ENCODE measurements at places on chromosomes 4 and X.

- no peak for DNase-seq
Measured at GRCh38 chr4:79993476-79993875, 79.6 kb downstream of the ANTXR2 start.

GRCh38 chr4:27000820-27001219 is 140.2 kb downstream of the STIM2 start:
- DNase-seq, result no peak

DNA sequence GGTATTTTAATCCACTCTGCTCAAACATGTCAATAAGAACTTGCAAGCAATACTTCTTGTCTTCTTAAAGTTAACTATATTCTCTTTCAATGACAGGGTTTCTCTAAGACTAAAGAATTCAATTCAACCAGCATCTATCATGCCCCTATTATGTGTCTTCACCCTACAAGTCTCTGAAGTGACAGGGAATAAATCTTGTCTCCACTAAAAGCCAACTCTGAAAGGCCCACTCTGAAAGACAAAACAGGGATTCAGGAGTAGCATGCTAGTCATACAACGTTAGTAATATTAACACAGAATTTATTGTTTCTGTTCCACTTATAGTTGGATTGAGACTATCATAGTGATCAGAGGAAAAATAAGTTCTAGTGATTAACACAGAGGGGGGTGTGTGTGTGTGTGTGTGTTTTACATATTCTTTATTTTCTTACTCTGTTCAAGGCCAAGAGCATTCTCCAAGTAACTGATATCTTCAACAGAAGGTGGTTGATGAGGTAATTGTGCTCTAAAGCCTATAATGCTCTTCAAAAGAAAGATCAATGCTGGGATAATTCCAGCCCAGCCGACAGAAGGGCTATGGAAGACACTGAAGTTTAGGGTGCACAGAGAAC is 122.4 kb upstream of the DCLK2 start:
- no peak for DNase-seq

- no peak for DNase-seq
Measured at GRCh38 chr4:183399126-183399522, 45.3 kb upstream of the CDKN2AIP start.

DNA sequence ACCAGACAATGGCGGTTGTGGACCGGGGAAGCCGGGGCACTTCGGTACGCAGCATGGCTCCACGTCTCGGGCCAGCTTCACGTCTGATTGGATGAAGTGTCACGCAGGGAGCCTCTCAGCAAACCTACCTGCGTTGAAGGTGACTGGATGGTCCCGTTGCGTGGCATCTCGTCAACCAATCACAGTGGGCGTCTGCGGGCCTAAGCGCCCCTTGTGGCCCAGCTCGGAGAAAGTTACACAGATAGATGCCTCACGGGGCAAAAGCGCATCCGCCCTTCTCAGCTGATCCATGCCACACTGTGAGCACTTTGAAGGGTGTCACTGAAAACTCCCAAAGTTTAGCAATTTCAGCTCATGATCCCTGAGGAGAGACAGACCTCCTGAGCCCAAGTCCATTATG is at the start of gene H2BW1:
Gene H2BW1, minus strand, starts transcription at position 103 of the 400 bp plus-strand sequence. CDS start 132 bp downstream, outside the sequence.
- no peak for DNase-seq

DNA sequence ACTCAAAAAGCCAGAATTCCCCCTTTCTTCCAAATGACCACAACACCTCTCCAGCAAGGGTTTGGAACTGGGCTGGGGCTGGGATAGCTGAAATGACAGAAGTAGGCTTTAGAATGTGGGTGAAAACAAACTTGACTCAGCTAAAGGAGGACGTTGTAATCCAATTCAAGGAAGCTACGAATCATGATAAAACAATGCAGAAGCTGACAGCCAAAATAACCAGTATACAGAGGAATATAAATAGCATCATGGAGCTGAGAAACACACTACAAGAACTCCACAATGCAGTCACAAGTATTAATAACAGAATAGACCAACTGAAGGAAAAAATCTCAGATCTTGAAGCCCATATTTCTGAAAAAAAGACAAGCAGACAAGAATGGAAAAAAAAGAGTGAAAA is 95.8 kb upstream of the TET2 start:
- DNase-seq, result no peak

DNA sequence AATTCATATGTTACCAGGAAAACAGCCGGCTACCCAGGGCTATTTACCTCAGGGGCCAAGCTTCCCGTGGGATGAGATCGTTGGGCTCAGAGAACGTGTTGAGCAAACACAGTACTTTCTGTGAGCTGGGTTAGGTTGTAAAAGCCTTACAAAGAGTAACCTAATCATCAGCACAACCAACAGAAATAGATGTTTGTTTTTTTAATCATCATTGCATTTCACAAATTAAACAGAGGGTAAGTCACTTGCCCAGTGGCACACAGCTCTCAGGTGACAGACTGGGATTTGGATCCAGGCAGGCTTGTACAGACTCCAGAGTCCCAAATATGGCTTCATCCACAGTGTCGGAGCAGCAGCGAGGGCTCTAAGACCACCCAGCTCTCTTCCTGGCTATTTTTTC is 20.1 kb downstream of the SPON2 start:
- DNase-seq, result no peak

GRCh38 chrX:23616361-23616760 is 50.9 kb upstream of the PRDX4 start:
- no peak for DNase-seq

DNA sequence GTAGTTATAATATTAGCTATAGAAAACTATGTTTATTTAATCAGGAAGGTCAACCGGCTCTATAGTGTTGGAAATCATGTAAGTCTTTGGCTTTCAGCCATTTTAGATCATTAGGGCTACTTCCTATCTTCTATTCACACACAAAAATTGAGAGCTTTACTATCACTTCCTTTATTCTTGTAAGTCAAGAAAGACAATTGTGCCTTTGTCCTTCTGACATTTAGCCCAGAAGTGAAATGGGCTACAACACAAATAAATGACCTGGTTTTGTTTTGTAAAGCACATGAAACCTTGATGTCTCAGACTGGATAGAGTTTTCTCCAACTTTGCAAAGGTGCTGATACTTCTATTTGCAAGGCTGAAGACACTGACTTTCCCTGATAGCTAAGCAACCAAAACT is 122.4 kb upstream of the ACSL4 start:
- DNase-seq, result no peak

GRCh38 chrX:639151-639550 is 8.6 kb downstream of the SHOX start:
- no peak for DNase-seq

GRCh38 chr4:6403400-6403685 is 69.1 kb downstream of the PPP2R2C start:
- no peak for DNase-seq

GRCh38 chr4:184583738-184584502 is 65.3 kb downstream of the CASP3 start:
- peak; percentile 31 for DNase-seq

DNA sequence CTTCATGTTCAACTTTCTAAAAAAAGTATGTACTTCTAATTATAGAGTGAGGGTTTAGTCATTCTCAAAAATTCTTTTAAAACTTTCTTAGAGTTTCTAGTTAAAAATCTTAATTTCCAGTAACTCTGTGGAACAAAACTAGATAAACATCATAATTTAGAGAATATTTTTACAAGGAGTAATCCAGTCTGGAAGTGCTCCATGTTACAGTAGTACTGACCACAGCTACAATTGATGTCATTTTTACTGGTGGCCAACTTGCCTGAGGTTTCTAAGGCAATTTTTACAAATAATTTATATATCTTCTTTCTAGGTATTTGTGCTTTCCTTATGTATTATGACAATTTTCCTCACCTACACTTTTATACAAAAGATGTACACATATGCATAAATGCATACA is 490.4 kb downstream of the CENPC start:
- no peak for DNase-seq

GRCh38 chr4:156754832-156755570 is 216.6 kb downstream of the PDGFC start:
- no peak for DNase-seq

GRCh38 chrX:12282991-12283390 is 144.7 kb downstream of the FRMPD4 start:
- DNase-seq, result no peak

DNA sequence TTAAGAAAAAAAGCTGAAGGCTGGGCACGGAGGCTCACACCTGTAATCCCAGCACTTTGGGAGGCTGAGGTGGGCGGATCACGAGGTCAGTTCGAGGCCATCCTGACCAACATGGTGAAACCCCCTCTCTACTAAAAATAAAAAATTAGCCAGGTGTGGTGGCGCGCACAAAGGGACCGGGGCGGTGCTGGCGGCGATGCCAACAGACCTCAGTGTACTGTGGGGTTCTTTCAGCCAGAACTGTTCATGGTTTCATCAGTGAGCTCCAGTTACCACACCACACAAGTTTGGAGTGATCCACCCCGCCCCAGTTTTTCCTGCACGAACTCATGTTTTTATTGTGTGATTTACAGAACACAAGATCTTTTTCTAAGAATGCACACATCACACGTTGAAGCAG is 21.2 kb upstream of the IRAK1 start:
- DNase-seq, result no peak

GRCh38 chr4:150104404-150105027 is 26.3 kb downstream of the DCLK2 start:
- no peak for DNase-seq

DNA sequence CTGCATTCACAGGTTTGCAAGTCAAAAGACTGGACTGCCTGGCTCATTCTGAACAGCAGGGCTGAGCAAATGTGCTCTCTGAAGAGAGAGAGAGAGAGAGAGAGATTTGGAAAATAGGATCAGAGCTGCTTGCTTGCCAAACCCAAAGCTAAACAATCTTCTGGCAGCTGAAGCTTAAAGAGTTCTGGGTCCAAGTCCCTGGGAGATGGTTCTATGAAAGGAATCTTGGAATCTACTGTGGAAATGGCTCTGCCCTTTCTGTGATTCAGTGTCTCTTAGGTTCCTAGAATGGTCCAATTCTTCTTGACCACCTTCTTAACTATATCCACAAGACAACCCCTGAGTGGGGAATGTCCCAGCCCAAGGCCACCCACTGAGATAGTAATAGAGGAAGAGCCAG is 66.1 kb upstream of the EFNB1 start:
- DNase-seq, result no peak

GRCh38 chr4:38688676-38689355 is 24.8 kb downstream of the KLF3 start:
- DNase-seq, result no peak

DNA sequence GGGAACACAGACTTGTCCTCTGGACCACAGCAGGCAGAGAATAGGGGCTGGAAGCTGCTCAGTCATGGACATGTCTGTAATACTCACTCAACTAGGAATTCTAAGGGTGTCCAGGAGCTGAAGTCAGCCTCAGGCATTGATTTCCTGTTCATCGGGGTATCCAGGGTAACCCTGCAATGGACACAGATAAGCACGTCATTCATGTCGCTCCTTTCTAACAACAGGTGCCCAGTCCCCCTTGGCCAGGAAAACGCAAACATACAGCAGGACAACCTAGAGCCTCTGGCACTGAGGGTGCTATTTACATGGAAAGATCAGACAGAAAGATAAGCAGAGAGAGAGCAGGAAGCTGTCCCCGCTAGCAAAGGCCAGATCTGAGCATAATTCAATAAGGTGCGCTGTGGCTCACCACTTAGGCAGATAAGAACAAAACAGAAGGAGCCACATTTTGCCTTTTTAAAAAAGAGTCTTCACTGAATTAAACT is 21.3 kb downstream of the QDPR start:
- no peak for DNase-seq

GRCh38 chrX:137567682-137568232 is 1.8 kb downstream of the ZIC3 start:
- no peak for DNase-seq

DNA sequence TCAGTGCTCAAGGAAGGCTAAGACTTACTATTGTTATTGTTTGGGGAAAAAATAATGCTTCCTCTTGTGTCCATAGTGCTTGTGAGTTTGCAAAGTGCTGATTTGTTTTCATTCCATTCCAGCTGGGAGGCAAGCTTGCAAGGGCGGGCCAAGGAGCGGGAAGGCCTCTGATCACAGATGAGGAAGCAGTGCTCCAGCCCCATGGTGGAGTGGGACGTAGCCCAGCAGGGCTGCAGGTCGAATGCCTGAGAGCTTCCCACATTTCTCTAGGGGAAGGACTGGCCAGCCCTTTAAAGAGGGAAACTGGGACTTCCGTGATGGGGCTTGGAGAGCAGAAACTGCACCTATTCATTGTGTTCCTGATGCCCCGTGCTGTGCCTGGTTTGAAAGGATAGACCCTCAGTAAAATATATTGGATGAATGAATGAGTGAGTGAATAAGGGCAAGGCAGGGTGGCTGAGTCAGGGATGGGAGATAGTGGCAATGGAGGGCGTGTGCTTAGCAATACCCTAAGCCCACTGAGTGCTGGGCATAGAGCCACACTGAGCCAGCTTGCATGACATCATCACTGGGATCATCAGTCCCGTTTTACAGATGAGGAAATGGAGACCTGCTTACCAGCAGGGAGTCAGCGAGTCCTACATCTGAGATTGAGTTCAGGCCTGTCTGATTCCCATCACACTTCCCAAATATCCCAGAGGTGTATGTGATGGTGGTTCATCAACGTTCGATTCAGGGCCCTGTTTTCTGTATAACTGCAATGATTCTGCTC is 17.9 kb upstream of the NSG1 start:
- DNase-seq, result no peak

DNA sequence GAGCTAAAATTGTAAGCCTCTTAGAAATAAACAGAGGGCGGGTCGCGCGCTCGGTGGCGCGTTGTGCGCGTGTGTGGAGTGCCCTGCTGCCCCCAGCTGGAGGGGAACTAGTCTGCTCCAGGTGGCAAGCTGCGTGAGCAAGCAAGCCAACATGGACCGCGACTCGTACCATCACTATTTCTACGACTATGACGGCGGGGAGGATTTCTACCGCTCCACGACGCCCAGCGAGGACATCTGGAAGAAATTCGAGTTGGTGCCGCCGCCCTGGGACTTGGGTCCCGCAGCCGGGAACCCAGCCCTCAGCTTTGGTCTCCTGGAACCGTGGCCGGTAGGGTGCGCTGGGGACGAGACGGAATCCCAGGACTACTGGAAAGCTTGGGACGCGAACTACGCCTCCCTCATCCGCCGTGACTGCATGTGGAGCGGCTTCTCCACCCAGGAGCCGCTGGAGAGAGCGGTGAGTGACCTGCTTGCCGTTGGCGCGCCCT is 66.1 kb downstream of the DNAAF6 start:
- DNase-seq, result no peak

- no peak for DNase-seq
Measured at GRCh38 chrX:48532161-48532560, 7.4 kb upstream of the TBC1D25 start.

GRCh38 chr4:57194068-57194611 is 84.0 kb upstream of the IGFBP7 start:
- no peak for DNase-seq

GRCh38 chrX:47645530-47645929 is 4.8 kb downstream of the ELK1 start:
- no peak for DNase-seq

DNA sequence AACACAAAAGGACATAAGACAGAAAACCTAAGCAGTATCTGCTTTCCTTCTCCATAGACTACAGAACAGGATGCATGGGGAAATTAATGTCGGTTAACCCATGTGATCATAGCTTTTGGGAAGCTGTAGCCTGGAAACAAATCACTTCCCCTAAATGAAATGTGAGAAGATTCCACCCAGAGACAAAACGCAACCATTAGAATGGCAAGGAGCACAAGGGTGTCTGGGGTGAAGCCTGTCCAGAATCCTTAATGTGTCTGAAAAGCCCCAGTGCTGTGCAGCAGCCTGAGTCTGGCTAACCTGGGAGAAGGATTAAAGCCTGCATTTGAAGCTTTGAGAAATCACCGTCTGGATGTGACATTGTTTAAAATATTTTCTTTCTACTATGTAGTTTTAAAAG is 213.3 kb downstream of the ANKRD50 start:
- DNase-seq, result no peak

GRCh38 chr4:74379912-74380311 is 15.0 kb downstream of the EREG start:
- no peak for DNase-seq

Measured in NK-92 treated with Interleukin-12 subunit alpha and Interleukin-12 subunit beta, amount 100 ng/mL, for 24 hours (cell line).